Stimulated activated CD4-positive, alpha-beta T cell treated with anti-CD3 and anti-CD28 coated beads, Interleukin-4, amount 100 ng/mL, for 1 hour (primary cell): ENCODE measurements at places on chromosomes 2 and 18.
A peak's percentile ranks its signal among the peaks of the same experiment; 100 is the strongest.

DNA sequence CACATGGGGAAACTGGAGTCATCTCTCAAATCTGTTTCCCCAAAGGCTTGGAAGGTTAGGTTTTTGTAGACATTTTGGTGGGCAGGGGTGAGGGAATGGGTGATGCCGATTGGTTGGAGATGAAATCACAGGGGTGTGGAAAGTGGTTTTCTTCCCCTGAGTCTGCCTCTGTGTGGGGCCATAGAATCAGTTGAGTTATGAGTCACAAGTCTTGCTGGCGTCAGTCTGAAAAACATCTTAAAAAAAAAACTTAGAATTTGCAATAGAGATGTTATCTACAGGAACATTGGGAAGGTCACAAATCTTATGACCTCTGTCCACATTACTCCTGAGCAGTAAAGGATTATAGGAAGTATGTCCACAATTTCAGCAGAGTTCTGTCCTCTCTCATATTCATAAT lies 314.6 kb downstream of the CNTNAP5 start:
- DNase-seq = no peak

DNA sequence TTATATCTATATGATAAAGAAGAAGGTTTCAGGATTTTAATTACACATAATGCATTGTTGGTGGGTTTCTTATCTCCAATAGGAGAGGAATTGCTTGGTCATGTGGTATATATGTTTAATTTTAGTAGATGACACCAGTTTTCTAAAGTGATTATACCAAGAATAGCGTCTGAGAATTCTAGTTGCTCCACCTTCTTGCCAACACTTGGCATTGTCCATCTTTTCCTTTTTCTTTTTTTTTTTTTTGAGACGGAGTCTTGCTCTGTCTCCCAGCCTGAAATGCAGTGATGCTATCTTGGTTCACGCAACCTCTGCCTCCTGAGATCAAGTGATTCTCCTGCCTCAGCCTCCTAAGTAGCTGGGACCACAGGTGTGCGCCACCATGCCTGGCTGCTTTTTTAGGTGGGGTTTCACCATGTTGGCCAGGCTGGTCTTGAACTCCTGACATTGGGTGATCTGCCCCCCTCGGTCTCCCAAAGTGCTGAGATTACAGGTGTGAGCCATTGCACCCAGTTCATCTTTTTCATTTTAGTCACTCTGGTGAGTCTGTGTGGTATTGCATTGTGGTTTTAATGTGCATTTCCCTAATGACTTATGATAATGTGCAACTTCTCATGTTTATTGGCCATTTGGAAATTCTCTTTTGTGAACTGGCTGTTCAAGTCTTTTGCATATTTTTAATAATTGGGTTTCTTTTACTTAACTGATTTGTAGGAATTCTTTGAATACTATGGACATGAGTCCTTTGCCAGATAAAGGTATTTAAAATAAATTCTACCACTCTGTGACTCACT lies 37.3 kb upstream of the ZNF512 start:
- DNase-seq = no peak

- DNase-seq = peak; percentile 24
Measured at GRCh38 chr2:64203858-64204632, 59.8 kb upstream of the PELI1 start.

GRCh38 chr2:152443771-152444170 lies 108.8 kb downstream of the FMNL2 start:
- no peak for DNase-seq

DNA sequence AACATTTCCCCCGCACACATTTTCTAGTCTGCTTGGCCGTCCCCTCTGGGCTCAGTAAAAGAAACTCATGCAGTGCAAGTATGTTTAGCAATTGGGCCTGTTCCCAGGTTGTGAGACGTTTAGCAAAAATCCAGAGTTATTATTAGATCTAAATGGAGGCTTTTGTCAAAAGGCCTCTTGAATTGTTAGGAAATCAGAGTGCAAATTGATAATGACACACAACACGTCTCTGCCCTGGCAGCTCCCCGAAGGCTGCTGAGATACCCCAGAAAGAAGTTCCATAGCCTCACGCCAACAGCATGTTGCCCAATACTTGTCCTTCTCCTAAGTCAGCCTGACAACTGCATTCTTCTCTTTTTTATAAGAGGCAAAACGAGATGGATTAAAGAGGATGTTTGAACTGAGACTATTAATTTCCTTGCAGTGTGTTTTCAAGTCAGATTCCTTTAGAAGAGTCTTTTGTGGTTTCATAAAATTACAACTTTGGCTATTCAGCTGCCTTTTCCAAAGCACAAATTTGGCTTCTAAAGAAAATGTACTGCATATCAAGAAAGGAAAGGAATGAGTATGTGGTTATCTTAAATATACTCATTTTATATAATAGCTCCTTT lies 202.2 kb downstream of the TRIB2 start:
- DNase-seq = no peak

DNA sequence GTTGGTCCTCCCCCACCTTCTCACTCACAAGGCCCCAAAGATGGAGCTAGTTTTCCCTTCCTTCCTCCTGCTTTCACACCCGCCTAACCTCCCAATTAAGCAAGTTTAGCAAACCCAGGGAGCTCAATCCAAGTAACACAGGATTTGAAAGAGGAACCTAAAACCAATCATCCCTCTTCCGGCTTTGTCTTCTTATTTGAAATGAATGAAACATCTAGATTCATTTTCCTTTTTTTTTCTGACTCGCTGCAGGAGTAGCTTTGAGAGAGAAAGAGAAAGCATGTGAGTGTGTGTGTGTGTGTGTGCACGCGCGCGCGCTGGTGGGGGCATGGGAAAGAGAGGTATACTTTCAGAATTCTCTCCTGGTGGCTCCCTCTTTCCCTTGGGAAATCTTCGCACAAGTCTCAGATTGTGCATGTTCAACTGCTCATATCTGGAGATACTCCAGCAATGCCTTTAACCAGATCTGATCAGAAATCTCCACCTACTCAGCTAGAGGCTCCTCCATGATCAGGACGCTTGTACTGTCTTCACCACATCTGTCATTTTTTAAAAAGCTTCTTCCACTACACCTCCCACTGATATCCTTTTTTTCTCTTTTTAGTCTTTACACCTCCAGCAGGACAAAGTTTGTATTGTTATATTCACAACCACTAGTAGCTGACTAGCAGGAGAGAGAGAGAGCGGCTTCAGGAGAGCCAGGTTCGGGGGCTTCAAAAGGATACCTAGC lies 1.7 kb downstream of the SLC8A1 start:
- no peak for DNase-seq

DNA sequence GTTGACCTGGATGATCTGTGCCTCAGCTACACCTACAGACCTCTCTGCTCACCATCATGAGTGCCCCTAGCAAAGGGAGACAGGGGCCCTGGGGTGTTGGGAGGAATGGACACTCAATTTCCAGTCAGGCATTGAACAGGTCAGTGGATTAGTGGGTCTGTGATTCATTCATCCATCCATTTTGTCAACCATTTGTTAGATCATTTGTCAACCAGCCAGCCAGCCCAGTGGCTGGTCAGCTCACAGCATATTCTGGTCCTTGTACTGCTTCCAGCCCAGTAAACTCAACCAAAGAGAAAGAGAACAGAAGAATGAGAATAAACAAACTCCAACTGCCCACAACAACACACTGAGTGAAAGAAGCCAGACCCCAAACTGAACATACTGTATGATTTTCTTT lies 4.6 kb upstream of the KLF11 start:
- no peak for DNase-seq

DNA sequence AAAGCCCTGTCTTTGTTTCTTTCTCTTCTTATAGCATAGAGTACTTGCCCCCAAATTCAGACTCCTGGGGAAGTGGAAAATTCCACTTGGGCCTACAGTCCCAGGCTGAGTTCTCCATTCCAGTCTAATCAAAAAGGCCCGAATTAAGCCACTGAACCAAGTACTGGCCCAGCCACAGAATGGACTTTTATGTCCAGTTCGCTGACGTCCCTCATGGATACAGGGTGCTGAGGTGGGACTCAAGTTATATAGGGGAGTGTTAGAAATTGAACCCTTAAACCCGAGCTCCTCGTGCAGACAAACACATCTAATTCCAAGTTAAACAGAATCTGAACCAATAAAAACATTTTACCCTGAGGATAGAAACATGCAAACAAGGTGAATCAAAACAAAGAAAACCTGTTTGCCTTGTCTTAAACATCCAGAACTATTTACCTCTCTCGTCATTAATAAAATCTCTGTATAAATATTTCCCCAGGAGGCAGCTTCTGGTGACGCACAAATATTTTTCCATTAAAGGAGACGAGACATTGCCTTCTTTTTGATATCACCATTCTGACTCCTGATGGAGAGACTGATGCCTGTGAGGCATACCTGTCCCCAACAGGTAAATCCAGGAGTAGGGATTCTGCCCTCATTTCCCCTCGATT lies 136.8 kb upstream of the ARL4C start:
- DNase-seq = no peak

- no peak for DNase-seq
Measured at GRCh38 chr2:168060986-168061750, 186.2 kb downstream of the STK39 start.
